Right forelimb (tissue), 1 donor: ENCODE measurements at places on chromosomes 11 and 22.

GRCh38 chr11:112759418-112759817 is 201.8 kb upstream of the NCAM1 start:
- no peak for DNase-seq

GRCh38 chr22:45270095-45271020 is 14.4 kb upstream of the UPK3A start:
- no peak for DNase-seq

- DNase-seq: no peak
Measured at GRCh38 chr11:7307836-7308235, 56.1 kb downstream of the SYT9 start.

- DNase-seq: no peak
Measured at GRCh38 chr22:49999063-49999945, 13.3 kb downstream of the IL17REL start.

DNA sequence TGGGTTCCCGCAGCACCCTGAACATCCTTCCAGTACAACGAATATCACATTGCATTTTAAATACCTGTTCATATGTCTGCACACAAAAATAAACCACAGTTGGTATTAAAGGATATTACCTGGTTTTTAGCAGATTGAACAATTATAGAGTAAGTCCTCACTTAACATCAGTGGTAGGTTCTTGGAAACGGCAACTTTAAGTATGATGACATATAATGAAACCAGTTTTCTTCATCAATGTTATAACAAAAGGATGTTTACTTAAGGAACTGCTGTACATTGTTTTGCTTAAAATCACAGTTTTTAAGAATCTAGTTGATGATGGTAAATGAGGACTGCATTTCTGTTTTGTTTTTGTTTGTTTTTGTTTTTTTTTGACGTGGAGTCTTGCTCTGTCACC is 28.0 kb downstream of the TRIM66 start:
- no peak for DNase-seq

DNA sequence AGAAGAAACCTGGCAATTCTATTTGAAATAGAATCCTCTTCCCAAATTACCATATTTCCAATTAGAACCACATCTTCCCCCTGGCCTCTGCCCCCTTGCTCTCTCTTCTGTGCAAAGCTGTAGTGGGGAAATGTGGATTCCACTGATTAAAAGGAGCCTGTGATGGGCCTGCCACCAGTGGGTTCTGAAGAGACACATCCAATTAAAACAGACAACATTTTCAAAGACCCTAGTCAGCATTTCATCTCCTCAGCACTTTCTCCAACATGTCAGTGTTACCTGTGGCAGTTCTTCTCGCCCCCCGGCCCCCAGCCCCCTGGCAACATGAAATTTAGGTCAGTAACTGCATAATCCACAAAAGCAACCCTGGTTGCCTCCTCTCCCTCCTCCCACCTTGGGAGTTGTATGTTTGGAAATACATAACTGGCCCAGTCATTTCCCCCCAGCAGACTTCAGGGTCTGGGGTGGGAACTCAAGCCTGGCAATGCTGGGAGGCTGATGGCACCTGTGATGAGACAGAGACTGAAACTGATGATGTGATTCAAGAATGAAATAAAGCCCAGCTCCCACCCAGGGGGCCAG is 99.9 kb upstream of the AMOTL1 start:
- DNase-seq: no peak

- DNase-seq: no peak
Measured at GRCh38 chr11:122363296-122363695, 247.3 kb upstream of the BLID start.

GRCh38 chr11:304915-305843 is 2.4 kb upstream of the IFITM2 start:
- DNase-seq: no peak

DNA sequence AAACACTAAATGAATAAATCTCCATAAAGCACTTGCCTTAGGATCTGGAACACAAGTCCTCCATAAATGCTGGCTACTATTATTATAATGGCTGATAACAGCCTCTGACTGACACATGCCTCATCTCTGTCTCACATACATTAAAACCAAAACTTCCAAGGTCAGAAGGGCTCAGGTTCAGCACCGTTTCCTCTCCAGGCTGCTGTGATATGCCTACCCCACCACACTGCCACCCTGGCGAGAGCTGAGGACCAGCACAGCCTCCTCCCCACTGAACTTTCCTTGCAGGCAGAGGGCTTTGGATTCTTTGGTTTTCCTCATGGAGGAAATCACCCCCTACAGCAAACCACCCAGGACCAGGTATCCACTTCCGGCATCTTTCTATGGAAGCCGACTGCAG is 112.8 kb downstream of the ABTB2 start:
- DNase-seq: no peak

- DNase-seq: no peak
Measured at GRCh38 chr11:97756571-97757335, 1264.0 kb upstream of the CNTN5 start.

- DNase-seq: no peak
Measured at GRCh38 chr11:61874377-61874809, 17.0 kb downstream of the FADS3 start.

- no peak for DNase-seq
Measured at GRCh38 chr11:44711787-44712608, 14.8 kb upstream of the TSPAN18 start.

DNA sequence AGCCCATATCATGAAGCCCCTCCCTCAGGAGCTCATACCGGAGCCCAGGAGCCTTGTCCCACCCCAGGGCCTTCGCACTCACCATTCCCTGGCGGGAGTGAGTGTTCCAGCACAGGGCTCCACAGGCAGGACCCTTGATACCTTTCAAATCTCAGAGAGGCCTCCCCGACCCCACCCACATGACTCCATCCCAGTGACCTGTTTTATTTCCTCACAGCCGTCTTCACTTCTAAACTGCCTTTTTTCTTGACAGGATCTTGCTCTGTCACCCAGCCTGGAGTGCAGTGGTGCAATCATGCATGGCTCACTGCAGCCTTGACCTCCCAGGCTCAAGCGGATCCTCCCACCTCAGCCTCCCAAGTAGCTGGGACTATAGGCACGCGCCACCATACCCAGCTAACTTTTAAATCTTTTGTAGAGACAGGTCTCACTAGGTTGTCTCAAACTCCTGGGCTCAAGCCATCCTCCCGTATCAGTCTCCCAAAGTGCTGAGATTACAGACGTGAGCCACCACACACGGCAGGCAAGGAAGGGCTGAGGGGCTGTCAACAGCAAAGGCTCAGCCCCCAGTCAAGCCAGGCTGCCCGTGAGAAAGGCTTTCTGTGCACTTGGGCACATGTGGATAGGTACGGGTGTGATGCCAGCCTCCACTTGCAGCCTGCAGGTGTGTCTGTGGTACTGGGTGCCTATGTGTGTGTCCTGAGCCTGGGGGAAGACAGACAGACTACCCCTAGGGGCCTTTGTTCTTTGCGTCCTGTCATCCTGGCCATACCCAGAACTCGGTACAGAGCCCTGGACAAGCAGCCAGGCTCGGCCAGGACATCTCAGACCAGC is 9.3 kb downstream of the RPL3 start:
- DNase-seq: no peak

- DNase-seq: no peak
Measured at GRCh38 chr22:36840106-36840505, 20.7 kb upstream of the NCF4 start.

DNA sequence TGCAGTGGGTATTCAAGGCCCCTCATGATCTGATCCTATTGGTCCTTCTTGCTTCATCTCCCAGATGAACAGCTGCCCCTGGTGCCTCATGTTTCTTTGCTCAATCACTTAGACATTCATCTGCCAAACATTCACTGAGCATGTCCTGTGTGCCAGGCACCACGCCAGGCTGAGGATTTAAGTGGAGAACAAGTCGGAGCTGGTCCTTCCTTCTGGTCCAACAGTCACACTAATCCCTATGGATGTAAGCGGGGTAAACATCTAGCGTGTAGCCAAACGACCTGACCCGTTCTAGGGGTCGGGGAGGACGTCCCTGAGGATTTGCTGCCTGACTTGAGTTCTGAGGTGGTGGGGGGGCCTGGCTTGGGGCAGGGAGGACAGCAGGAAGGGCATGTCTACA is 21.9 kb downstream of the ZMAT5 start:
- no peak for DNase-seq

DNA sequence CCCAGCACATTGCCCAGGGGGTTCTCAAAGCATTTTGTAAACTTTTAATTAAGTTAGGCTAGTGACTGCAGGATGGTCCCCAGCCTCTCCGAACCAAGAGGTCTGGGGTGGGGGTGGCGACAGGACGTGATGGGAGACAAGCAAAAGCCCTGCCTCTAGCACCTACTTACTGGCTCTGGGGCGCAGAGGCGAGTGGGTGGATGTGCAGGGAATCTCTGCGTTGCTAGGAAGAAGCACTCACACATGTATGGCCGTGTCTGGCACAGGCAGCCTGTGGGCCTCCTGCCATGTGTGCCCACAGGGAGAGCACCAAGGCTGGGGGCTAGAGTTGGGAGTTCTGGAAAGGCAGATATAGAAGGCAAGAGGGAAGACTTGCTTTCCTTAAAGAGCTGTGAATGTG is 6.3 kb downstream of the OPCML start:
- no peak for DNase-seq

GRCh38 chr11:18261721-18262120 is 4.3 kb upstream of the SAA1 start:
- DNase-seq: no peak

DNA sequence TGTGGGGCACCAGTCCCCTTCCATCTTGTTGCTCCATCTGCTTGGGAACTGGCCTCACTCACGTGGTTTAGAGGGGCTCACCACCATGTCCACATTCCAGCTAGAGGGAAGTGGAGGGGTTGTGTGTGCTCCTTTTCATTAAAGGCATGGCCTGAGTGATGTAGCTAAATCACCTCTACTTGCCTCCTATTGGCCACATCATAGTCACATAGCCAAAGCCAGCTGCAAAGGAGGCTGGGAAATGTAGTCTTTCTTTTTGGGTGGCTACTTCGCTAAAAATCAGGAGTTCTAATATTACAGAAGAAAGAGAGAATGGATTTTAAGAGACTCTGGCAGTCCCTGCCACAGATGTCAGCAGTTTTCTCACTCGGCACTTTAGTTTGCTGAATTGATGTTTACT is 63.0 kb upstream of the ALX4 start:
- DNase-seq: no peak

DNA sequence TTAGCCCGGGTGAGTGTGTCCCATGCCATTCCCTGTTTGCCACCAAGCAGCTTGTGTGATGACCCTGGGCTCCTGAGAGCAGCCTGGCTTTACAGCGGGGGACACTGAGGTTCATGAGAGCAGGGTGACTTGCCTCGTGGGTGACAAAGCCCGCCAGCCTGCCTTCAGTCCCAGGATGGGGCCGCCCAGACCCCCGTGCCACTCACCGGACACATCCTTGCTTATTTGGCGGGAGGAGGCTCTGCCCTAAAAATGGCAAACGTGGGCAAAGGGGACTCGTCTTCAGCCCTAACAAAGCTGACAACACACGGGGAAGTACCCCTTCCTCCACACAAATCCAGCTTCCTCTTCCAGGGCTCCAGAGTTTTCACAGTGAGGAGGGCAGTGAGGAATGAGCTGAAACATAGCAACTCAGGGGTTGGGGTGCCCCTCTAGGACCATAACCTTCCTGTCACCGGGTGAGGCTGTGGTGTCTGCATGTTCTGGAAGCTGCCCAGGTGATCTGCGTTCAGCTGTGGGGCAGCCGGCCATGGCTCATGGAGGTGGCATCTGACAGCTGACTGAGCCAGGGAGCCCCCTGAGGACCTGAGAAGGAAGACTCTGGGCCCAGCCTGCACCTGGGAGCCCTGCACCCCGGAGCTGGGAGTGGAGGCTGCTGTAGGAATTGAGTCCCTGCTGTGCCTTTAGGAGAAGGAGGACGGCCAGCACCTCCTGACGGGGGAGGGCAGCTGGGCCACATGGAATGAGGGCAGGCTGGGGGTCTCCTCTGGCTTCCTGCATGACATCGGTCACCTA is 16.7 kb downstream of the RIBC2 start:
- DNase-seq: no peak

DNA sequence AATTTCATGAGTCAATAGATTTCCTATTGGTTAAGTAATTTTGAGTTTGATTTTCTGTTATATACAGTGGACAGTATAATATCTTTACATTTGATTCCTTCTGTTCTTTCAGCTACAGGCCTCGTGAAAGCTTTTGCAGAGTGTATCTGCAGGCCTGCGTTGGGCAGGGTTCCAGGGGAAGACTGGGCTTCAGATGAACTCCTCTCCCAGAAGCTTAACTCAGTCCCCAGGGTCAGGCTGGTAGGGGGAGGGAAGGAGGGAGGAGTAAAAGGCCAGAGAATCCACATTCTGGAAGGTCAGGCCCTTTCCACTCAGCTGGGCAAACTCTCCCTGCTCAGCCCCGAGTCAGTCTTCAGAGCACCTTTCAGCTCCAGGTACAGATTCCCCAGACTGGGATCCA is 100.4 kb upstream of the NECTIN1 start:
- DNase-seq: no peak
